NCI-H2227 treated with DMSO at 0.1 percent for 48 hours (cell line): ENCODE measurements at places on chromosomes 7 and 10.

GRCh38 chr10:88226071-88226659 is 357.0 kb downstream of the RNLS start:
- DNase-seq: no peak

- no peak for DNase-seq
Measured at GRCh38 chr10:30127120-30127541, 67.7 kb upstream of the JCAD start.

- no peak for DNase-seq
Measured at GRCh38 chr7:83738291-83738835, 89.4 kb upstream of the SEMA3E start.

DNA sequence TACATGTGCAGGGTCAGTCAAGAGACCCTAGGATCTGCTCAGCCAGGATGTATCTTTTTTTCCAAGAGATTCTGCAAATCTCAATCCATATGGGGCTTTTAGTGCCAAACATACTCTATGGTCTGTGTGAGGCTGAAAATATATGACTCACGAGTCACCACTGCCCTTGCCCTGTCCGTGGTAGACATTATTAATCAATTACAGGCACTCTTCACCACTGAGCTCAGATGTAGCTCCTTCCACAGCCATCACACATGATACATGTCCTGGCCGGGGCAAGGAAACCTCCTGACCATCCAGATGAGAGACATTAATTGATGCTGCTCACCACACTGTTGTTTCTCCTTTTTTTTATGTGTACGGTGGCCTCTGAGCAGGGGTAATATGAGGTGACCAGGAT is 90.2 kb upstream of the RET start:
- DNase-seq: no peak

DNA sequence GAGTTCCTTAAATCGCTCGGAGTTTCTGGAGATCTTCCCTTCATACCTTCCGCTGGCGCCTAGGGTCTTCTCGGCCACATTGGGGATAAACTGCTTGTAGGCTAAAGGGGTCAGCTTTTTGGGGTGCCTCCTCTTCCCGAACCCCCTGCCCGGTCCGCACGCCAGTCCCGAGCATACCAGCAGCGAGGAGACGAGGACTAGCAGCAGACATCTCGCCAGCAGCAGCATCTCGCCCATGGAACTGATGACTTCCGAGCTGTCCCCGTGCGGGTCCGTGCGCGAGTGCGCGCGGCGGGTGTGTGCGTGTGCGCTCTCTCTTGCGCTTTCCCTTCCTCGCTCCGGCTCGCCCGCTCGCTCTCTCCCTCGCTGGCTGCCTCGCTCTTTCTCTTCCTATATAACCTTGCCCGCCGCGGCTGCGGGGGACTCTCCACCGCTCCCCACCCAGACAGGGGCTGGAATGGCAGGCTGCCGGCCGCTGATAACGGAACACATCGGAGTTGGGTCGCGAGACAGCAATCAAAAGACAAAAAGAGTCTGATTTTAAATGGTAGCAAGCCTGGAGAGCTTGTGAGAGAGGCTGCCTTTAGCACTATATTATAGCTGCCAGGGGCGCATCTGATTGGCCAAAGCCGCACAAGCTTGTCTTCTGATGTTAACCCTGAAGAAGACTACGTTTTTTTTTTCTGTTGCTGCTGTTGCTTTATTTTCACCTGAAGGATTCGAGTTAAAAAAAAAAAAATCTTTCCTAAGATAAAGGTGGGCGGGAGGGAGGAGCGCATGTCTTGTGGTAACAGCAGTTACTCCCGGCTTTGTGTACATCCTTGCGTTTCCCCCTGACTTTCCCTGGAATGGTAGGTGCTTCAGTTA is at the start of gene SHH:
Gene SHH (minus strand): TSS at position 569 of the 867 bp plus-strand sequence. CDS start 341 bp downstream, at position 228.
- no peak for DNase-seq
